ENCODE measurements at places on chromosomes 7 and 10.

DNA sequence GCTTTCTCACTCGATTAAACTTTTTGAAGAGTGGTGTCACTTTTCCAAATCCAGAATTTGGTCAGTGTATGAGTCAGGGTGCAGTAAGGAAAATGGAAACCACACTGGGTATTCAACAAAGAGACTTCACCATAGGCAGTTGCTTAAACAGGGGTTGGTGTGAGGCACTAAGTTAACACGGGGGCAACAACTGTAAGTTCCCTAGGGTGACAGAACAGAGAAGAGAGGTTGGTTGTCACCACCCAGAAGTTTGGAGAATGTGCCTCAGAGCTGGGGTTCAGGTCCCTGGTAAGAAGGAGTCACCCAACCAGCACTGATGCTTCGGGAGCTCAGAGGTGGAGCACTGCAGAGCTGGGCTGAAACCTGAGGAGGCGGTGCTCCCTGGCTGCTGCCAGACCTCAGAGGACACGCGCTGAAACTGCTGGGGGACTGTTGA is 170.4 kb downstream of the ARID5B start:
- no peak for DNase-seq

DNA sequence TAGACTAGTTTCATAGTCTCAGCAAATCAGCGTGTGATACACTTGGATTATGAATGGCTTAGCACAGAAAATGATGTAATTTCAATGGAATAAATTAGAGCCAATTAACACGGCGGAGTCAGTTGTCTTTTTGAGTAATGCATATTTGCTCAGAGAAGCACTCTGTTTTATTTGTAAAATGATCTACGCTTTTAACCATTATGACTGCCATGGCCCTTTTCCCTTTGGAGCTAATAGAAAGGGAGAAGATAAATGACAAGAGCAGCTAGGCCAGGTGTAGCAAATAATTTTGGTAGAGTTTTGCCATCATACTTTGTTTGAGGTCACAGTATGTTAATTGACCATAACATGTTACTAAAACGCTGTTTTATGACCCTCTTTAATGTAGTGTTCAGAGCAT is 86.8 kb downstream of the GPR158 start:
- DNase-seq, result peak; percentile 14

- no peak for DNase-seq
These were observed 4.4 kb downstream of the FUOM start for GRCh38 chr10:133353202-133353959.

DNA sequence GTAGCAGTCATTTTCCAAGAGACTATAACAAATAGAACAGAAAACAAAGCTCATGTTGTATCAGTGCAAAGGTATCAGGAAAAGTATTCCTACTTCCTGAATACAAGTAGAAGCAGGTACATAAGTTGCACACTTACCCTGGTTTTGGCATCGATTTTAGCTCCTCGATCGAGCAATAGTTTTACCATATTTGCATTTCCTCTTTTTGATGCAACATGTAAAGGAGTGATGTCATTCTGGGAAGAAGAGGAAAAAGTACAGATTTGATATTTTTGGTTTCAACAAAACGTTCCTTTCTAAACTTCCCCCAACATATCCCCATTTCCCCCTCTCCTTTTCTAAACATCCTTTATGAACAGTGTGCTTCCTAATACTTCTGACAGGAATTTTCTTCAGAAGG is 155.1 kb downstream of the ANK3 start:
- no peak for DNase-seq

GRCh38 chr7:155918720-155919390 is 106.6 kb upstream of the SHH start:
- no peak for DNase-seq

DNA sequence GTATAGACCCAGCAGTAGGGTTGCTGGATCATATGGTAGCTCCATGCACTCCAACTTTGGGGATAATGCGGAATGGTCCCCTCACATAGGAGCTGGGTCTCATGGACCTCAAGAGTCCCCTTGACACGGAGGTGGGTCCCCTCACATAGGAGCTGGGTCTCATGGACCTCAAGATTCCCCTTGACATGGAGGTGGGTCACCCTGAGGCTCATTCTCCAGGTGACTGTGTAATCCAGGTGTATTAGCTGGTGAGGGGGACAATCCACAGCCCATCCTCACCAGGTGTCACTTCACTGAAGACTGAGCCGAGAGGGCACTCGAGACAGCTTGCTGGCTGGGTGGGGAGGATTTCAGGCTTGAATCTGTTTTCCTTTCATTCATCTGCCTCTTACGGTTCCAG is 121.9 kb downstream of the PTPN20 start:
- no peak for DNase-seq

DNA sequence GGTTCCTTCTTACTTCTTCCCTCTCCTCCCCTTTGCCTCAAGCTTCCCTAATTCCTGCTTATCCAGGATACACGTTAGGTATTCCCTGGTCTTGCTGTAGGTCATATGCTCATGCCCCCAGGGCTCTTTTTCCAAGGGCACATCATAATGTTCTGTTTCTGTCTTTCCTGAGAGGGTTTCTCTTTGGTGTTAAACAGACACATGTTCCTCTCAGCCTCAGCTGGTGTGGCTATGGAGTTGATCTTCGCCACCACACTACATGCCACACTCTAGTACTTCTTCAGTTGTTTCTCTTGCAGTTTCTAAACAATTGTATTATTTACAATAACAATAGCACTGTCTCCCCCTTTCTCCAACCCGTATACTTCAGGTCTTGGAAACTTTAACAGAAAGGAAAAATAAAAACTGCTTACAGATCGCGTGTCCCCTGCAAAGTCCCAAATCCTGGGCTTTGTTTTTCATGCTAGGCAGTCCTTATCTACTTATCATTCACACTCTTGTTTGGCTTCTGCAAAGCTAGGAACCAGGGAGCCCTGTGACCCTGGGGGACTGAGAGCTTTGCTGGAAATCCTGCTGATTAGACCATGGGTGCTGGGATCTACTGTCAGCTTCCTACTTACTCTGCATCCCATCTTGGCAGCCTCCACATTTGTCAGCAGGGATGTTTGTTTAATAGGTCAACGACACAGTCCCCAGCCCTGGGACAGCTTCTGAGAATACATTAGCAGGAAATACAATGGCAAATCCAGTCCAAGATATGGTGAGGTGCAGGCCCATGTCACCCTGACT is 193.9 kb upstream of the BMPER start:
- no peak for DNase-seq
